Activated CD8-positive, alpha-beta memory T cell treated with anti-CD3 and anti-CD28 coated beads for 48 hours (primary cell): ENCODE measurements at places on chromosomes 1 and 21.

DNA sequence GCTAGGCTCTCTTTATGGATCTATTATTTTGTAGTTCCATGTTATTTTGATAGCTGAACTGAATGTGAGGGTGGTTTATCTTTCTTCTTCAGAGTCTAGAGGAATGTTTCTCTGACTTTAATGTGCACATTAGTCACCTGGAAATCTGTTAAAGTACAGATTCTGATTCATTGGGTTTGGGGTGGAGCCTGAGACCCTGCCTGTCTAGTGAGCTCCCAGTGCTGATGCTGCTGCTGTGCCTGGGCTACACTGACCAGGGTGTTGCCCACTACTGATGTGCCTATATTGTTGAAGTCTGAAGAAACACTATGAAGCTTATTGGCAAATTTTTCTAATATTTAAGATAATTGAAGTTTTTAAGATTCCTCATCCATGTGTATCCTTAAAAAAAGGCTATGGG, 35.9 kb downstream of the CD46 start:
- DNase-seq, result no peak

- DNase-seq, result no peak
Observed at GRCh38 chr1:74847715-74848114, 114.8 kb downstream of the TYW3 start.

DNA sequence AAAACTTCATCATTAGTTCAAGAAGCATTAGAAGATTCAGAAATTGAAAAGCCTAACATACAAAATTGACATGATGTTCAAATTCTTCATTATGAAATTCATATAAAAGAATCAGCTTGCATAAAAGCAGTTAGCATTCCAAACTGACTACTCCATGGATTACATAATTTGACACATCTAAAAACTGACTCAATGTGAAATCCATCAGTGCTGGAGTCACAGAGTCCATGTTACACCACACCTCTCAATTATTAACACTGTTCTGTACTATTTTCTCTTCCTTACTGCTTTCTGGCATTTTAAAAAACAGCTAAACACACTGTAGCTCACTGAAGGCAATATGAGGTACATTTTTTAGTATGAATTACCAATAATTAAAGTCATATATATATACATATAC, 28.0 kb downstream of the ARHGAP29 start:
- DNase-seq, result no peak

GRCh38 chr1:240739139-240739538, 127.2 kb upstream of the GREM2 start:
- no peak for DNase-seq

DNA sequence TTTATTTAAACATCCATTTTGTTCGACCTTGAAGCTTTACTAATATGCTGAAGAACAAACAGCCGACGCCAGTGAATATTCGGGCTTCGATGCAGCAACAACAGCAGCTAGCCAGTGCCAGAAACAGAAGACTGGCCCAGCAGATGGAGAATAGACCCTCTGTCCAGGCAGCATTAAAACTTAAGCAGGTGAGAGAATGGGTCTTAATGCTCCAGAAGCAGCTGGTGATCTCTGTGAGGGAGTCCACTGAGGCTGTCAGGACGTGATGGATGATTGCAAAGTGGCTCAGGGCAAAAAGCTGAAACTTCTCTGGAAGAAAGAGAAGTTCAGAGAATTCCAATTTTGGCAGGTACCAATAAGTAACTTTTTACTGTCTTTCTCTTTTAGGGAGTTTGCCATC, 4.4 kb downstream of the CHTOP start:
- no peak for DNase-seq

GRCh38 chr1:227889047-227889862, 58.5 kb downstream of the WNT9A start:
- no peak for DNase-seq
